ENCODE measurements at places on chromosomes 2 and 18.

DNA sequence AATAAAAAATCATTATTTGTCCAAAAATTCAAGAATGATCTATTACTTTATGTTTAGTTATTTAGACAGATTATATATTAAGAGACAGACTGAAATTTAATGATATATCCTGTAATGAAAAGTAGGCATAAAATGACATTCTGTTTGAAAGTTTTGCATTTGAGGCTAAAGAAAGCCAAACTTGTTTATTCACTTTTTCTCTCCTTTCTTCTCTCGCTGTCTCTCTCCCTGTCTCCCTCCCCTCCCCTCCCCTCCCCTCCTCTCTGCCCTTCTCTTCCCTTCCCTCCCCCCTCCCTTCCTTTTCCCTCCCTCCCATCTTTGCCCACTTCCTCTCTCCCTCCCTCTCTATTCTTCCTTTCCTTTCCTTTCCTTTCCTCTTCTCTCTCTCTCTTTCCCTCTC, 270.6 kb downstream of the MYT1L start:
- DNase-seq: no peak

DNA sequence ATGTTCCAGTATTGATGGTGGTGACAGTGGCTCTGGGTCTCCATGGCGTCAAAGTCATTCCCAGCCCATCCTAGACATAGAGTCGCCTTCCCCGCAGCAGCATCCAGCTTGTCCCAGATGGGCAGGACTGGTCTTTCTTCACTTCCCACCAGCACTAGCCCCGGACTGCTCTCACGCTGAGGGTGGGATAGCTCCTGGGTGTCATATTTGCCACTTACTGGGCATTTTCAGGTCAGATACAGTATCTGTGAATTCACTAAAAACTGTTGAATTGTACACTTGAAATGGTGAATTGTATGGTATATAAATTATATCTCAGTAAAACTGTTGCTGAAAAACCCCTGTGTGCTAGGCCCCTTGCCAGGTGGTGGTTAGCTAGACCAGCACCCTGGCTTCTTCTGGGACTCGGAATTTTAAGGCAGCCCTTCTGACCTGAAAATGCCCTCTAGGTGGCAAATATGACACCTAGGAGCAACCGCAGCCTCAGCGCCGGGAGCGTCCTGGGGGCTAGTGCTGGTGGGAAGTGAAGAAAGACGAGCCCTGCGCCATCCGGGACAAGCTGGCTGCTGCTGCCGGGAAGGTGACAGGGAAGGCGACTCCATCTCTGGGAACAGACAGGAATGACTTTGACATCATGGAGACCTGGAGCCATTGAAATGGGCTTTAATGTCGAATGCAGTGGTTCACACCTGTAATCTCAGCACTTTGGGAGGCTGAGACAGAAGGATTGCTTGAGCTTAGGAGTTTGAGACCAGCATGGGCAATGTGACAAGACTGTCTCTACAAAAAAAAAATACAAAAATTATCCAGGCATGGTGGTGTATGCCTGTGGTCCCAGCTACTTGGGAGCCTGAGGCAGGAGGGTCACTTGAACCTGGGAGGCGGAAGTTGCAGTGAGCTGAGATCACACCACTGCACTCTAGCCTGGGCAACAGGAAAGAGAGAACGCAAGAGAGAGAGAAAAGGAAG, 56.2 kb downstream of the DDX1 start:
- no peak for DNase-seq

- DNase-seq: no peak
Measured at GRCh38 chr18:62085756-62086155, 101.1 kb downstream of the PIGN start.

GRCh38 chr2:233821196-233821595, 33.1 kb downstream of the HJURP start:
- DNase-seq: no peak

GRCh38 chr18:61466736-61467135, 133.5 kb downstream of the CDH20 start:
- no peak for DNase-seq

GRCh38 chr2:38748391-38748790, 2.8 kb downstream of the SRSF7 start:
- DNase-seq: no peak

DNA sequence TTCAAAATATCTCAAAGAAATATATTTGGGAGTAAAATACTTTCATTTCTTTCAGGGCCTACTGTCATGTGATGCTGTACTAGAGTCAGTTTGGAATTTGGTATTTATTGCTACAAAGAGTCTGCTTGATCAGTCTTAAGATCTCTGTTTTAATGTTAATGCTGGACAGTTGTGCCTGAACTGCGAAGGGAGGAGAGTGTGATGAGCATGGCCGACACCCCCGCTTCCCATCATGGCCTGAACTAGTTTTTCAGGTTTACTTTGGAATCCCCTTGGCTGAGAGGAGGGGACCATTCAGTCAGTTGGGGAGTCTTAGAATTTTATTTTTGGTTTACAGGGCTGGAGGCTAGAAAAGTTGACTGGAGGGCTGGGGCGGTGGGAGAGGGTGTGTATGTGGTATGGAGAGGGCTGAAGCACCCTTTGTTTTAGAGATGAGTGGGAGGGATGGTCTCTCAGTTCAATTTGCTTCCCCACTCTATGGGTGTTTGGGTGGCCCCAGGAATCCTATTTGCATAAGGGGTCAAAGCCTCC, 20.9 kb upstream of the TEX44 start:
- no peak for DNase-seq

DNA sequence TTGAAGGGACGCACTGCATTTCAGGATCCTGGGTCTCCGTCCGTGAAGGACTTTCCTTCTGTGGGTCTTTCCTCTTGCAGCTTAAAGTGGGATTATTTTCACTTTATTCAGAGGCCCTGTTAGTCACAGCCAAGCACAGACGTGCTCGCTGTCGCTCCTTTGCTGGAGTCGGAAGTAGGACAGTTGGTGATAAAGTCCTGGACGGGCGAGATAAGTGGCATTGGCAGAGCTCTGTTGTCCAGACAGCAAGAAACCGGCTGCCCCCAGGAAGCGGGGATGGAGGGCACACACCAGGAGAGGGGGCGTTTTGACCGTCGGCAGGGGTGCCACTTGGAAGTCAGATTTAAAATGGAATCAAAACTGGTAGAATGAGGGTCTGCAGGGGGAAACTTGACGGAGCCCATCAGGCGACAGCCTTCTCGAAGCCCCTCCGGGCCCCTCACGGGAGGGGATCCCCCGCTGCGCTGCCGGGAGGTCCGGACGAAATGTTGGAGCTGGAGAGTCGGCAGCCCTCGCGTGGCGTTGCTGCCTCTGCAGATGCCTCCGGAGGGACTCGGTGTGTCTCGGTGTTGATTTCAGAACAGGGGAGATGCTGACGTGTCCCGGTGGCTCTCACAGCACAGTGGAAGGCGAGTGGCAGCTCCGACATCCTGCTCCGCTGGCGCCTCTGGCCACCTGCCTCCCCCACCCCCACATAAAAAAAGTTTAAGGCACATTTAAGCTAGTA, 124.2 kb downstream of the NFATC1 start:
- peak; percentile 49 for DNase-seq

- DNase-seq: no peak
Measured at GRCh38 chr2:157691695-157692094, 63.0 kb upstream of the ACVR1C start.

DNA sequence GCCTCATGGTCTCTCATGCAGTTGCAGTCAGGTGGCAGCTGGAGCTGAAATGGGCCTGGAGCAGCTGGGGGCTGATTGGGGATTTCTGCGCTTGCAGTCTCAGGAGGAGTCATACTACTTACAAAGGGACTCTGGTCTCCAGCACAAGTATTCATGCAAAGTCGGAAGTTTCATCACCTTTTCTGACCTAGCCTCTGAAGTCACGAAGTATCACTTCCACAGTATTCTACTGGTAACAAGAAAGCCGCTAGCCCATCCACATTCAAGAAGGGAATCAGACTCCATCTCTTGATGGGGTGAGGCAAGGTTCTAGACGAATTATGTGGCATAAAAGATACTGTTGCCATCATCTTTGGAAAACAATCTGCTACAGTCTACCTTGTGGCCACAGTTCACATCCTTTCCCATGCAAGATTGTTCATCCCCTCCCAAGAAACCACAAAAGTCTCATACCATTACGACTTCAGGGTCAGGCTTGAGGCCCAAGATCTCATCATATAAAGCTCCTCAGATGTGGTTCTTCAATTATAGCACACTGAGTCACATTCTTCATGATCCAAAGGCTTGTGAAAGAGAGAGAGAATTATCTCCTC, 95.3 kb downstream of the SMC6 start:
- DNase-seq: no peak

- no peak for DNase-seq
Measured at GRCh38 chr2:36523153-36523552, 74.8 kb downstream of the FEZ2 start.

DNA sequence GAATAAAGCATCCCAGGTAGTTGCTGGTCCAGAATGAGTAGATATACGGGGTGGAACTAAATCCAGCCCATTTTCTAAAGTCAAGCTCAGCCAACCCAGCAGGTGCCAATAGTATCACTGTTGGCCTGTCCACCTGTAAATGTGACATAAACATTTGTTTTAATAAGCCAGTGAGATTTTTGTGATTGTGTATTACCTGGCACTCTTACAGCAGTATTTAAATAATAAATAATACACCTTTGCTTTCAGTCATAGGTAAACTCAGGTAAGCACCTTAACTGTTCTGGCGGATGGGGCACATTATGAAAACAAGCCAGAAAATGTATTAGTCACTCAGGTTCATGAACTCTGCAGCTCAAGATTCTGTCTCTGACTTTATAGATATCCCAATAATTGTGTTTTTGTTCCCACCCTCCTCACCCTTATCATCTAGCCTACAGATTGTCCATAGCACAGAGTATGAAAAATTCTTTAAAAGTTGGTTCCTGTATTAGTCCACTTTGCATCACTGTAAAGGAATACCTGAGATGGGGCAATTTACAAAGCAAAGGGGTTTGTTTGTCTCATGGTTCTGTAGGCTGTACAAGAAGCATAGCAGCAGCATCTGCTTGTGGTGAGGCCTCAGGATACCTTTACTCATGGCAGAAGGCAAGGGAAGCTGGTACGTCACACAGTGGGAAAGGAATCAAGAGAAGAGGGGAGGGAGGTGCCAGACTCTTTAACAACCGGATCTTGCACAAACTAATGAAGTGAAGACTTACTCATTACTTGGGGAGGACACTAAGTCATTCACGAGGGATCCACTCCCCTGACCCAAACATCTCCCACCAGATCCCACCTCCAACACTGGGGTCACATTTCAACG, 73.0 kb upstream of the CYRIA start:
- no peak for DNase-seq

GRCh38 chr2:46794693-46795317, 120.8 kb downstream of the MCFD2 start:
- no peak for DNase-seq

DNA sequence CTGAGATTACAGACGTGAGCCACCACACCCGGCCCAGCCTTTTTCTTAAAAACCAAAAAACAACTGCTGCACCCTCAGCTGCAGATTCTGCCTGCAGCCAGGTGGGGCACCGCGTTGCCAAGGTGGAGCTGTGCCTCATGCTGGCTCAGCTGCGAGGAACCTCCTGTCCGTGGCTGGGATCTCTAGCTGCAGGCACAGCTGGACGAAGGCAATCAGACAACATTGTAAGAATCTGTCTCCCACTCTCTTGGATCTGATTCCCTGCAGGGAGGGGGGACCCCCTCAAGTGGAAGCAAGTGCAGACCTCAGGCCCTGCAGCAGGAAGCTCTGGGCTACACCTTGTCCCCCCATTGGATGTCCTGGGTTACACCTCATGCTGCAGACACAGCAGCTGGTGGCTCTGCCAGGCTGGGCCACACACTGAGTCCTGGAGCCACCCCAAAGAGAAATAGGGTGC, 24.1 kb downstream of the CIDEA start:
- no peak for DNase-seq

- no peak for DNase-seq
Measured at GRCh38 chr2:226077841-226078240, 678.3 kb downstream of the NYAP2 start.

DNA sequence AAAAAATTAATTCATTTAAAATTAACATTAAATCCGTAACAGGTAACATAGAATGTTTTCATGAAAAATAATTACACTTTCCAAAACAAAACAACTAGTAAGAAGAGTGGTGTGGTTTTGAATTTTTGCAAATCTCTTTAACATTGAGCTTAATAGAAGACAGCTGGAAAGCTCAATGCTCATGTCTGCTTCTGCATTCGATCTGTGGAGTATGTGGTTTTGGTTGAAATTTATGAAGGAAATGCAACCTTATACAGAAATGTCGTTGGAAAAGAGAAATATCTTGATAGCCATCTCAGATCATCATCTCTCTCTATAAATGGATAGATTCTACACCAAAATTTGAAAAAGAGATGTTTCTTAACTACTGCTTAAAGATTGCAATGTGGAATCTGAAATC, 17.3 kb upstream of the FHL2 start:
- no peak for DNase-seq

GRCh38 chr2:45173513-45173912, 164.3 kb upstream of the SIX2 start:
- DNase-seq: no peak

- DNase-seq: no peak
Measured at GRCh38 chr18:35189510-35189909, 51.3 kb upstream of the ZNF397 start.

DNA sequence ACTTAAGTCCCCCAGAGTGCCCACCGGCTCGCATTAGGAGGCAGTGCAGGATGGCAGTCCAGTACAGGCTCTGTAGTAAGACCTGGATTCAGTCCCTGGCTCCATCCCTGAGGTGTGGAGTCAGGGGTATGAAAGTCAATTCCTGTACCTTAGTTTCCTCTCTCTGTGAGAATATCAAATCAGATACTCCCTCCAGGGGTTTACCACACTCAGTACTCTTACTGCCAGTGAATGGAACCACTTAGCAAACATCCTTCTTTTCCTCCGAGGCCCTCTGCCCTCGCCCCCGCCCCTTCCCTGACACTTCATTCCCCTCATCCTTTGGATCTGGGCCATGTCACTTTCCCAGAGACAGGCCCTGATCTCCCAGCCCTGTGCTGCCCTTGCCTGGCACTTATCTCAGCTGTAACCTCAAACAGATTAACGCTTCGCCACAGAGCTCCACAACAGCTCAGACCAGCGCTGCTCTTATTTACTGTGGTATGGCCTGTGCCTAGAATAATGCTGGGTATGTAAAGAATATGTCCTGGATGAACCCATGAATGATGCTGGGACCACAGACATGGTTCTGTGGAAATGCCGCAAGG, 159.0 kb upstream of the TMEM200C start:
- DNase-seq: no peak

- no peak for DNase-seq
Measured at GRCh38 chr2:100957996-100958653, 44.0 kb upstream of the RPL31 start.
